Activated CD8-positive, alpha-beta memory T cell treated with anti-CD3 and anti-CD28 coated beads for 1 hour (primary cell): ENCODE measurements at places on chromosomes 5 and 9.

DNA sequence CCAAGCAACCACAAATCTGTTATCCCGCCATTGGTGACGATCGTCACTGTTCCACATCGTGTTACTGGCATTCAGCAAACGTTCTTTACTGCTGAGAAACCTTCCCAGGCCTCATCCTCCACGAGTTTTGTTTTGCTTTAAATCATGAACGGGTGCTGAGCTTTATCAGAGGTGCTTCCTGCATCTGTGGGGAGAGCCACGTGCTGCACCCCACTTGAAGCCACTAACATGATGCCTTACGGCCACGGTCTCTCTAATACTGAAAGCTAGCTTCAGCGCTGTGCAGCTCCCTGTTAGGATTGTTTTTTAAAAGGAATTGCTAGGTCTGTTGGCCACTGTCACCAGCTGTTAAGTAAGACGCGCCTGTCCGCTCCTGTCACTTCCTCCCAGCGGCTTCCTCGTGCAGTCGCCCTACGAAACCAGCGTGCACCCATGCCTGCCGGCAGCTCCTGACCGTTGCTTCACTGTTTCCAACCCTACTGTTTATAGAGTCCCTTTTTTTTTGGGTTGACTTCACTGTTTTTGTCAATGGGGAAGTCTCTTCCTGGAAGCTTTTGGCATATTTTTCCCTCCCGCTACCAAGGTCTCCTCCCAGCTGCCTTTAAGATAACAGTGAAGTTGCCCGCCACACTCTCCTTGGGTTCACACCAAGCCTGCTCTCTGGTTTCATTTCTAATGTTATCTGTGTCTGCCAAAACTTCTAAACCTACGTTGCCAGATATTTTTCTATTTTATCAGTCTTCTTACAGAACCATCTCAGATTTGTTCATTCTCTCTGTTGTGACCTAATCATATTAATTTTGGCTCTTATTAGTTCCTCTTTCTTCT lies 20.3 kb downstream of the LPCAT1 start:
- no peak for DNase-seq

DNA sequence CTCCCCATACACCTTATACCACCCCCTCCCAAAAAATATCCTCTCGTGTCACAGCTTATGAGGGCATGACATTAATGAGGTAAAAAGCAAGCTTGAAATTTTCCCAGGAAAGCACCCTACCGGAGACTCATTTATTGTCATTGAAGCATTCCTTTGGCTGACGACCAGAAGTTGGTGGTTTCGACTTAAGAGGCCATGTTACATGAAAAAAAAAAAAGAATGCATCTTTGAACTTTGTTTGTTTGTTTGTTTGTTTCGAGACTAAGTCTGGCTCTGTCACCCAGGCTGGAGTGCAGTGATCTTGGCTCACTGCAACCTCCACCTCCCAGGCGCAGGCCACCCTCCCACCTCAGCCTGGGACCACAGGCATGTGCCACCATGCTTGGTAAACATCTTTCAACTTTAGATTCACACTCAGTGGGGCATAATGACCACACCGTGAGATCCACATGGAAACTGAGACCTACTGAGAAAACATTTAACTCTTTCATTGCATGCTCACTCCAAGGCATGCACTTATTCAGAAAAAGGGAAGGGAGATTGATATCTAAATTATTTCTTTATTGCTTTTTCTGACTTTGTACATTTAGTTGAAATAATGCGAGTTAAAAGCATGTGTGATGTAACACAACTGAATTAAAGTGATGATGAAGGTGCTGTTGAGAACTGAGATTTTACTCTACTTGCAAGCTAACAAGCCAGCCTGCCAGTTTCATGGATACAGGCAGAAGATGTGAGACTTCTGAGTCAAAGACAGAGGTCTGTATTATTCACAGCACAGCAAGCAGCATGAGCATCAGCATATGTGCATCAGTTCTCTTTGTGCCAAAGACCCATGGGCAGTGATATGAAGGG lies 5.1 kb upstream of the RAB14 start:
- DNase-seq, result no peak

DNA sequence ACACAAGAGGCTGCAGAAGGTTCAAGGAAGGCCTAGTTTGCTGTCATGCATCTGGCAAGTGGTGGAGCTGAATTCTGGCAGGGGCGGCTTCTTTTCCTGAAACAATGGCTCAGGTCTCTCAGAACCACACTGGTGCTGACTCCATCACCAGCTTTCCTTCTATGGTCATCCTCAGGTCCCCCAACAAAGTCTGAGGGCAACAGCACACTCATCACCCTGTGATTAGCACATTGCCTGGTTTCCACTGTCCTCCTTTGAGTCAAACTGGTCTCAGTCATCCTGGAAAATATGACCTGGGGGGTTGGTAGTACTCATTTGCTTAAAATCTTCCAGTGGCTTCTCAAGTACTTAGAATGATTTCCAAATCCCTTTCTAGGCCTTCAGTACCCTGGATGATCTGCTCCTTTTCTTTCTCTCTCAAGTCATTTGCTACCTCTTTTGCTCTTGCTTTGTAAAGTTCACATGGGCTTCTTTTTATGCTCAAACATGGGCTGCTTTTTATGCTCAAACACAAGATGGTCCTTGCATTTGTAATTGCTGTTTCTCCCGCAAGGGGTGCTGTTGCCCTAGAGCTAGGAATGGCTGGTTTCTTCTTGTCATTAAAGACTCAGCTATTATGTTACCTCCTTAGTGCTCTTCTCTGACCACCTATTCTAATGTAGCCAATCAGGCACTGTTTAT lies 144.9 kb downstream of the ALDH1A1 start:
- no peak for DNase-seq

DNA sequence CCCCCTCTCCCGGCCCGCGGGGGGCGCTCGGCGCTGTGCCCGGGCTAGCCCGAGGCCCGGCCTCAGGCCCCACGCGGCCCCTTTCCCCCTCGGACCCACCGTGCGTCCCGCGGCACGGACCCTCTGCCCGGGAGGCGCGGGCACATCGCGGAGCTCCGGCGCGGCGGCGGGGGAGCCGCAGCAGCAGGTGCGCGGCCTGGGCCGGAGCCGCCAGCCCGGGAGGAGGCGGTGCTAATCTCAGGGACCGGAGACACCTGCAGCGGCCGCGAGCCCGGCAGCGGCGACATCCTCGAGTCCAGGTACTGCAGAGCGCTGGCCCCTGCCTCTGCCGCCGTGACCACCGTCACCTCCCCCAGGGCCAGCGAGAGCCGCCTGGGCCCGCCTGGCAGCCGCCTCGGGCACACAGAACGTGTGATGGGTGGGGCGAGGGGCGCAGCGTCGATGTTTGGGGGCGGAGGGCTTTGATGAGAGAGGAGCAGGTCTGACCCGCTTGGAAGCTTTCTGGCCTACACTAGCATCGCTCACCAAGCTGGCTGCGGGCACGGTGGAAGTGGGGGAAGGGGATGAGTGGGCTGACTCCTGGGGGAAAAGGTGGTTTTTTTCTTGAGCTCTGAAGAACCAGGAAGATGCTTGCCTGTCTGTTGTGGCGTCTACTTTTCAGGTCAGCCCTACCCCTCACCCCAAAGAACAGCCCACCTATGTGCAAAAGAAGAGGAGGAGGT lies 524 bp downstream of the CYFIP2 start:
- DNase-seq, result no peak

DNA sequence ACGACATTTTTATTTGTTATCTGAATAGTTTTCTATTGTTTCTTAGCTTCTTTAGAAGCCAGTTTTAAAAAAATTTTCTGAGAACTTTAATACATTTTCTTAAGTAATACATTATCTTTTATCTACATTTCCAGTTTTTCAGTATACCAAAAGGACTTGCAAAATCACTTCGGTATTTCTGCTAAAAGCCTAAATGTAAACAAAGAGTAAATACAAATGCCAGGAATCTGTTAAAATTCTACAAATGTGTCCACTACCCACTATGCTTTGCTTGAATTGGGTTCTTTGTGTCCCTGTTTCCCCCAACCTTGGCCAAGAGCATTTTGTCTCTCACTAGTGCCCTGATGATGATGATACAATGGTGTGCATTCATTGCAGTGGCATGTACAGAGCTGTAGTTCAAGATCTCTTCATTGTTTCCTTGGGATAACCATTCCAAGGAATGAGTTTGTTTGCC lies 611.2 kb downstream of the NR2F1-AS1 start:
- no peak for DNase-seq

DNA sequence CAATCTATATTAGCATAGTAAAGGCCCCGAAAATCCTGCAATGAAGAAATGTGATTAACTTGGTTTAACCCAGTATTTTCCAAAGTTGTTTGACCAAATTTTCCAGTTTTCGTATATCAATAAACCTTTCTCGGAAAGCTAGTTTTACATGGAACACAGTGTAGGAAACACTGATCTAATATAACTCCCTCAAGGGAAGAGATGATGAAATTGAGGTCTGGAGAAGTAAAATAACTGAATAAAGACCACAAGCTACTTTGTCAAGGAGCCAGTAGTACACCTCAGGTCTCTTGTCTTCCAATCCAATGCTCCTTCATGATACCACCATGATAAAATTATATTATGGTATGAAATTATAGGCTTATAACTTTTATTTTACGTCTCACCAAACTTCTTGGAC lies 118.1 kb upstream of the TARS1 start:
- no peak for DNase-seq

DNA sequence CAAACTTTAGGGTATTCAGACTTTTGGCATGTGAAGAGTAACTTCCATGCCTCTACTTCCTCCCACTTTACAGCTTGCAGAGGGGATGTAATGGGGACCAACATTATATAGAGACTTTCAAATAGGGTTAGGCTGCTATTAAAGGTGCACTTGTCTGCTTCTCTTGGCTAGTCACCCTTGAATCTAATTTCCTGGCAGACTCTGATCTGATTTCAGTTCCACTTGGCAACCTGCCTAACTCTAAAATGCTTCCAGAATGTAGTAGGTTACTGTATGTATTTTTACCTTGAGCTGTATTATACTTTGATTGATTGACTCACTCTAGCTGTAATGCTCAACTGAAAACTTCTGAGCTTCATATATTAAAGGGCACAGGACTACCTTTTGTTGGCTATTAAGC lies 693.4 kb downstream of the KCTD16 start:
- no peak for DNase-seq
